ENCODE measurements at places on chromosomes 5 and 9. TPM values are rescaled to one million over a fixed set of nuclear protein-coding genes. Genes with fewer than 3 reads are reported as not detected.

PDZD2 gene
- total RNA-seq = not detected

NKD2 gene
- 4.9 TPM for total RNA-seq

PPP1R26 gene
- total RNA-seq = 0.26 TPM

SLC6A3 gene
- total RNA-seq = not detected

C1QTNF2 gene
- total RNA-seq = not detected

All from activated naive CD4-positive, alpha-beta T cell treated with anti-CD3 and anti-CD28 coated beads, Interleukin-2, amount 10 ng/mL, durations not matched to agents 5 hours and 36 hours (primary cell).